ENCODE measurements at places on chromosomes 7 and 10. TPM values are rescaled to one million over a fixed set of nuclear protein-coding genes. Genes with fewer than 3 reads are reported as not detected.

The ZP3 gene
- 4.2 TPM for total RNA-seq

The NEUROD6 gene
- total RNA-seq: not detected

The WNT8B gene
- not detected for total RNA-seq

The DLX5 gene
- total RNA-seq: not detected

The FAM131B gene
- 0.65 TPM for total RNA-seq

The TMEM270 gene
- total RNA-seq: not detected

The ZNF727 gene
- not detected for total RNA-seq

The IGFBP3 gene
- total RNA-seq: 13.7 TPM

All from vein endothelial cell (primary cell).